Astrocyte of the spinal cord (primary cell): ENCODE measurements at places on chromosomes 7 and 10.

GRCh38 chr10:69477968-69478597 is 26.8 kb downstream of the TSPAN15 start:
- no peak for DNase-seq

DNA sequence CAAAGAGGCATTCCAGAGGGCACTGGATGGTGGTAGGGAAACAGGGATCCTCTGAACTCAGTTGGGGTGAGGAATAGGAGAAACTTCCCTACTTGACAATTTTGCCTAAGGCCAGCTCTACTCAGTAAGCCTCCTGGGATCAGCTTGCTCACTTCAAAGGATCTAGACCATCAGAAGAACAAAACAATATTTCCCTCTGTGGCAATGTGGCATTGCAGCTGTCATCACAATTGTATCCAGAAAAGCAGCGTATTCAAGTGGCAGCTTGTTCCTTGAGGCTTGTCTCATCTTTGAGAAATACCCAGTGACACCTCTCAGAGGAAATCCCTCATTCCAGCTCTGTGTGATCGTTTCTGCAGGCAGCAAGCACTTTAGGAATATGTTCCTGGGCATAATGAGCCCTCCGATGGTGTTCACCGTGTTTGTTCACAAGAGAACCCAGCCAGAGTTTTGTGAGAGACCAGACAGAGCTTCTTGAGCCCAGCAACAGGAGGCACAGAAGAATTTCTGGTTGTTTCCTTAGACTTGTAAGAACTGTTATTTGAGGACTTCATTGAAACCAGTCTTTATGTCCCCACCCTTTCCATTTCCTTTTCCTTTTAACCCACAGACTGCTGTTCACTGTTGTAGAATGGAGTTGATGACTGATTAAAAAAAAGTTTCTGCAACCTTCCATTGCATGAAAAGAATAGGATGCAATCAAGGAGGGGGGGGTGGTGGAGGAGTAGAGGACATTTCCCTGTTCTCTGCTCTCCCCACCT is 747.3 kb downstream of the LRMDA start:
- no peak for DNase-seq

- no peak for DNase-seq
Observed at GRCh38 chr7:129989466-129989865, 36.7 kb upstream of the UBE2H start.

DNA sequence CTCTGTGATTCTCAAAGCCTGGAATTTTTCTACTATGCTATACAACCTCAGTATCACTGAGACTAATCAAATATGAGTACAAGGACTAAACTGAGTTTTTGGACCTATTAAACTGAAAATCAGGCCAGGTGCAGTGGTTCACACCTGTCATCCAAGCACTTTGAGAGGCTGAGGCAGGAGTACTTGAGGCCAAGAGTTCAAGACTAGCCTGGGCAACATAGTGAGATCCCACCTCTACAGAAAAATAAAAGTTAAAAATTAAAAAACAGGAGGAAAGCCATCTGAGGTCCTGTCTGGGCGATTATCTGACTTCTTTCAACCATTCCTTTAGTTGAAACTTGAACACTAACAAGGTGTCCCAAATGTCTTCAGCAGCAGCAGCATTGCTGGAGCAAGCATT is 7.0 kb downstream of the XRCC2 start:
- DNase-seq: no peak

- DNase-seq: no peak
Observed at GRCh38 chr10:33612116-33612515, 277.6 kb upstream of the NRP1 start.

DNA sequence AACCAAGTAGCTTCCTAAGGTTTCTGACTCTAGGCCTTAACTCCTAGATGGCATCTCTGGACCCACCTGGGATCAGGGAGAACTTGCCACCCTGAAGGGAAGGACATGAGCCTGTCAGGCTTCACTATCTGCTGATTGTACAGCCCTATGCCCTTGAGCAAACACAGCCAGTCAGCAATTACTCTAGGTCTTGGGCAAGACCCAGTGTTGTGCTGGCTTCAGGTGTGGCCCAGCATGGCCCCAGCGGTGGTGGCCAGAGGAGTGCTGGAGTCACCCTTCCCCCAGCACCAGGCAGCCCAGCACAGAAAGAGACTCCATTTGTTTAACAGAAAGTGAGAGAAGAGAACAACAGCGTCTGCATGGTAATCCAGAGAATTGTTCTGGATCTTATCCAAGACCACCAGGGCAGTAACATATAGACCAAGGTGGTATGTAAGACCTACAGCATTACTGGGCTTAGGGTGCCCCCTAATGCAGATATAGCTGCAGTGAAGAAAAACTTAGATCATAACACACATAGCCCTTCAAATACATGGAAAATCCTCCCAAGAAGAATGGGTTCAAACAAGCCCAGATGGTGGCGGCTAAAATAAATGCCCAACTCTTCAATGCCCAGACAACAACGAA is 207.7 kb downstream of the MAGI2 start:
- DNase-seq: no peak

DNA sequence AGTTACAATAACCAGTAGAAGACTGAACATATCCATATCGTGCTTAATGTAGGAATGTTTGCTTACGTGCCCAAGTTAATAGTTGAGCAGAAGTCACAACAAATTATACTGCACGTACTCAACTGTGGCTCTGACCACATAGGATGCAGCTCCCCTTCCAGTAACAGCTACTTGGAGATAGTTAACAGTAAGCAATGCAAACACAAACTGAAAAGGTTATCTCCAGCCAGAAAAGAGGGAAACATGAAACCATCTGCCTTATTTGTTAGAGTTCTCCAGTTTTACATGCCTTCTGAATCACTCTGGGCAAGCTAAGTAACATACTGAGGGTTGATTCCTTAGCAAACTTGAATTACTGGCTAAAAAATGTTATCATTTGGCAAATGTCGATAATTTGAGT is 9.8 kb downstream of the DHX32 start:
- peak; percentile 22 for DNase-seq

- DNase-seq: no peak
Observed at GRCh38 chr10:67327626-67328535, 368.1 kb downstream of the CTNNA3 start.

- peak; percentile 10 for DNase-seq
Observed at GRCh38 chr7:48636391-48637015, 287.8 kb upstream of the CDC14C start.

GRCh38 chr7:80821771-80822319 is 97.0 kb downstream of the SEMA3C start:
- no peak for DNase-seq

GRCh38 chr10:77927402-77928246 is 1.1 kb upstream of the DLG5 start:
- no peak for DNase-seq

DNA sequence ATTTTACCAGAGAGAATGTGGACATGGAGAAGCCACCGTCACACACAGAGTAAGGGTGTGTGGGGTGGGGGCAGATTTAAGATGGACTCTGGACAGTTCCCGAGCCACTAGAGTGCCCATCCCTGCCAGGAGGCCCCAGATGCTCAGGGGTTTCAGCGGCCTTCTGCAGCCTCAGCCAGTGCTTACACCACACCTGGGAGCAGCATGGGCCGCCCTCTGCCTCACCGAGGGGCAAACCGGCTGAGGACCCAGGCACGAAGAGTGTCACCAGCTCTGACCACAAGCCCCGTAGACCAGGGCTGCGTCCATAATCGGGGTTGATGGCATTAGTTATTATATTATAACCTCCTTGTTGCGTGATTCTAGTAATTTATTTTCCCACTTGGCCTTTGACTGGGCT is 6.7 kb upstream of the MNX1 start:
- DNase-seq: no peak
